Stimulated activated CD4-positive, alpha-beta T cell treated with anti-CD3 and anti-CD28 coated beads, Interleukin-4, amount 100 ng/mL, for 1 hour (primary cell): ENCODE measurements at places on chromosomes 2 and 18.

DNA sequence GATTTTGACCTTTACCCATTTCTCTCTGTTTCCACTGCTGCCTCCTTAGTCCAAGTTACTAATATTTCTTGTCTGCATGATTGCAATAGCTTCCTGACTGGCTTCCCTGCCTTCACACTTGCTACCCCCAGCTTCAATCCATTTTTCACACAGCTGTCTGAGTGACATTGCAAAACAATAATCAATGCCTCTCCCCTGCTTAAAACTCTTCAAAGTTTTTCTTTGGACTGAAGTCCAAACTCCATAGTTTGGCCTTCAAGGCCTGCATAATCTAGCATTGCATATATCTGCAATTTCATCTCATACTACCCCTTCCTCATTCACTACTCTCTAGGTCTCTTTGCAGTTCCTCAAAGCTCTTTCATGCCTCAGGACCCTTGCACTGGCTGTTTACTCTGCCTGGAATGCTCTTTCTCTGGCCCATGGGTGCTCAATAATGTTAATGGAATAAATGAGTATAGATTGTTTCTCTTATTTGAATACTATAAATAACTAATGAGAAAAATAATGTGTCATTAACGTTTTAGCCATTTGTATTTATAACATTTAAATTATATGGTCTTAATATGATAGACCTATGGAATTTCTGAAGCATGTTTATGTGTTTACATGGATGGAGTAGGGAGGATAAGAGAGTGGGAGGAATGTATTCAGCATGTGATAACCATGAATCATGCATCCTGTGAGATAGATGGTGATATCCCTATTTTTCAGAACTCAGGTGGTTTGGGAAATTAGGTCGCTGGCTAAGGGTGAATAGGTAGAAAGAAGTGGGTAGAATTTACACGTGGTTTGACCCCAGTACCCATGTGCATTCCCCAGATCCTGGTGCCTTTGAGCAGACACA is 5.7 kb upstream of the TMEM178A start:
- no peak for DNase-seq

DNA sequence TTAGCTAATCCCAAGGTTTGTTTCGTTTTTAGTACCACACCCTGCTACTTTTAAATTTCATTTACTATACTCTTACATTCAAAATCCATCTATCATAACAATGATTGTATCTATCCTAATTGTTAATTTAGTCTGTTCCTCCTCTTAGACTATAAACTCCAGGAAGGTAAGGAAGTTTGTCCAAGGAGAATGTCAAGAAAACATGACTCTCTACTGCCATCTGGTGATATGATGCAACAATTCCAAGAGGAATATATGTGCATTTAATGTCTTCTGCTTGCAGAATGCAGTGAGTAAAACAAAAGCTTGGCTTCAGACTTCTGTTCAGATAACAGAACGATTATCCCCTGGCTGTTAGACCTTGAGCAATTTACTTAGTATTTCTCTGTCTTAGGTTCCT is 1267.1 kb downstream of the LRP1B start:
- DNase-seq = no peak

DNA sequence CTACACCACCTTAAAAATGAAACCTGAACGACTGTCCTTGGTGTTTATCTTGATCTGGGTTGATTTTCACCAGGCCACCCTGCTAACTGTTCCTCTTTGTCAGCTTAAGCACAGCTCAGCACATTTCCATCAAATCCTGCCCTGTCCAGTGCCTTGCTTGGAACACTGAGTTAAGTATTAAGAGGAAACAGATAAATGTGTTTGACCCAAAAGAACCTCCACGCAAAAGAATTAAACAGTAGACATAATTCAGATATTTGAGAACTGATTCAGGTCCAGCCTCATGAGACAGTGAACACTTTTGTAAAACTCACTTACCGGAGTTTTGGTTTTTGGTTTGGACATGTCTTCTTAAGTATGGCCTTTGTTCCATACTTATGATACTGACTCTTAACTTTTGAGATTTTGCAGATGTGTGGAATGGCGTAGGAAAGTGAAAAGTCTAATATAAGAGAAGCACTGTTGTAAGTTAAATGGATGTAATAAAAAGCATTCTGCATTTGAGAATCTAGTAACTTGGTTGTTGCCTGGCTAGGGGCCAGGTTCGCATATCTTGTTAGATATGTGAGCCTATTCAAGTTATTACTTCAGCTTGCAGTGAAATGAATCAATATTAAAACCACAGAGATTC is 88.9 kb upstream of the SERPINE2 start:
- DNase-seq = no peak

- DNase-seq = no peak
These were observed 107.7 kb downstream of the HDAC4 start for GRCh38 chr2:239292959-239293774.

DNA sequence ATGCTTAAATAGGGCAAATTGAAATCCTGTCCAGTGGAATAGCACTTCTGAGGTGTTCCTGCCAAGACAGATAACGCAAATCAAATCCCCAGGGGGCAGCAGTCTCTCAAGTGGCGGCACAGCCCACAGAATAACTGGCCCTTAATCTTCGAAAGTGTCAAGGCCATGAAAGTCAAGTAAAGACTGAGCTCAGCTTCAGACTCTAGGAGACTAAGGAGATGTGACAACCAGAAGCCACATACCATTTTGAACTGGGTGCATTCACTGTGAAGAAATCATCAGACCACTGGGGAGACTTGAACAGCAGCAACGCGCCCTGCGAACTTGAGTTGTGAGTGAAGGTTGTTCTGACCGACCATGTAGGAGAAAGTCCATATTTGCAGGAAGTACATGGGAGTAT is 66.0 kb upstream of the ASAP2 start:
- no peak for DNase-seq

GRCh38 chr2:120881981-120882788 is 146.5 kb downstream of the GLI2 start:
- DNase-seq = no peak

DNA sequence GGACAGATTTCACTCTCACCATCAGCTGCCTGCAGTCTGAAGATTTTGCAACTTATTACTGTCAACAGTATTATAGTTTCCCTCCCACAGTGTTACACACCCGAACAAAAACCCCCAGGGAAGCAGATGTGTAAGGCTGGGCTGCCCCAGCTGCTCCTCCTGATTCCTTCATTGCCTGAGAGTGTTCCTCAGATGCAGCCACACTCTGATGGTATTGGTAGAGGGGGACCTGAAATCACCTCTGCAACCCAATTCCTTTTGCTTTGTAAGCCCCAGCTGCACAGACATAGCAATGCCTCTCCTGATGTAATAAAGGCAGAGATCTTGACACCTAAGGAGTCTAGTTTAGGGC is 1529.8 kb downstream of the RPIA start:
- DNase-seq = no peak

GRCh38 chr2:24432121-24432520 is 58.9 kb upstream of the NCOA1 start:
- DNase-seq = no peak

DNA sequence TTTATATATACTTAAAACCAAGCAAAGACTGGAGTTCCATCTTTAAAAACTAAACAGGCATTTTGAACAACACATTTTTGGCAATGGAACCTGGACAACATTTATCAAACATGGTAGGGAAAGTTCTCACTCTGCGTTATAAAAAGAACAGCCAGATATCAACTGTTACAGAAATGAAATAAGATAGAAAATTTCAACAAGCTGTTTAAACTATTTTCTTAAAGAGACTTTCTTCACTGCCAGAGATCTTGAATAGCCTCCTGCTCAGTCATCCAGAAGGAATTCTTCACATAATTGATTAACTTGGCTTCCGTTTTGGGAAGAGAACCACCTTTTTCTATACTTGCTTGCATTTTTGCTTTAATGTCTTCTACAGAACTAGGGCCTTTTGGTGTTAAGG is 166.0 kb upstream of the PIK3C3 start:
- DNase-seq = no peak

DNA sequence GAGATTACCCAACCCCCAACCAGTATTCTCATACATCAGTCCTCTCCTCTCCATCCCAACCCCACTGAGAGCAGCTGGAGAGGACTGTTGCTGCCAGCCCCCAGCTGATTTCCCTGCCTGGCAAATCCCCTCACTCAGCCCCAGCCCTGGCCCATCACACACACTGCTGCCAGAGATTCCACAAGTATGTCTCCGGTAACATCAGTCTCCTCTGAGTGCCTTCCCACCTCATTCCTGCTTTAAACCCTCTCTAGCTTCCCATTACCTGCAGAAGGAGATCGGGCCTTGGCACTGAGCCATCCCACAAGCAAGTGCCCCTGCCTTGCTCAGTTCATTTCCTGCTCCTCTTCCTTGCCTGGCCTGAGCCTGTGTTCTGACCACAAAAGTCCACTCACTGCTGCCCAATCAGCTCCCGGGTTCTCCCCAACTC is 50.6 kb upstream of the ZFP36L2 start:
- no peak for DNase-seq

DNA sequence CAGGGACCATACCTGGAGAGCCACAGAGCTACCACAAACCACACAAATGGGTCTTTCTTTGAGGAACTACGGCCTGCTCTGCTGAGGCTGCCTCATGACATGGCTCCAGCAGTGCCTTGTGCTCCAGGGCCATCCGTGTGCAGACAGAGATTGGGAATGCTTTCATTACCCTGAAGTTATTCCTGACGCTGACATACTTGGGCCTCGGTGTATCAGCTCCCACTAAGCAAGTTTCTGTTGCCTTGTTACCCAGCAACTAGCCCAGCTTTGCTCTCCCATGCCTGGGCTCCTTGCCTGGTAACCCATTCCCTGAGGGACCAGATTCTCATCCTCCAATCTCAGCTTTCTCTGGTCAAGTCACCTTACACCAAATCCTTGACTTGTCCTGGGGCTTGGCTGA is 80.3 kb upstream of the FZD7 start:
- DNase-seq = no peak

GRCh38 chr2:147916723-147917122 is 71.9 kb downstream of the ACVR2A start:
- DNase-seq = no peak

GRCh38 chr2:74917702-74918619 is 40.5 kb upstream of the POLE4 start:
- DNase-seq = no peak

- DNase-seq = no peak
These were observed 5.3 kb downstream of the KLF11 start for GRCh38 chr2:10048501-10049171.

GRCh38 chr2:7722212-7722910 is 805.1 kb downstream of the RNF144A start:
- DNase-seq = no peak

- DNase-seq = no peak
These were observed 62.1 kb downstream of the SMAD4 start for GRCh38 chr18:51092117-51092516.

DNA sequence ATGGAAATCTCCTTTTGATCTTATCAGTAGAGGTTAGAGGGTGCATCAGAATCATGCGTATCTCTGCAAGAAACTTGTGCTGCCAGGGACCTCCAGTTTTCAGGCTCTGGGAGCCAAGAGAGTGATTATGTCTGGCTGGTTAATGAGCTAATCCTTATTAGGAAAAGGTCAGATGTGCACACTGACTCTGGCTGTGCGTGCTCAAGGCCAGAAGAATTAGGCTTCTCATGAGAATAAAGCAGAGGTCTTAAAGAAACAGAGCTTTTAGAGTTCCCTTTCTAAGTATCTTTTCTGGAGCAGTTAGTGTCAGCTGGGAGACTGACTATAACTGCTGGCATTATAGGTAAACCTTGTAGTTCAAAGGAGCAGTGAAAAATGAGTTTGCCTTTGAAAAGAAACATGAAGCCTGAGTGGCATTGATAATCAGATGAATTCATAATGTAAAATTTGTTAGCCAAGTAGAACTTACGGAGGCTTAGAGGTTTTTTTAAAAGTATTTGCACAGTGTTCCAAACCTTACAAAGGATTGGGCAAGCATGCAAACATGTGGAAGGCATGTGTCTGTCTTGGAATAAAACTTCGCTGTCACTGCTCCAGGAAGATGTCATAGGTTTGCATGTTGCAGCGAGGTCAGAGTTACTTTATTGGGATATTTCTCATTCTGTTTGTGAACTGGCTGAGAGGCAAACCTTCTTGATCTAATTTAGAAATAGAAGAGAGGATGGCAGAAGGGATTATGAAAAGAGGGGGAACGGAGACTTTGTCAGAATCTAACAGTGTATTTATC is 151.7 kb downstream of the ARHGAP28 start:
- DNase-seq = no peak

- no peak for DNase-seq
These were observed 144.7 kb downstream of the COL6A3 start for GRCh38 chr2:237269138-237269875.

GRCh38 chr2:185316383-185316782 is 422.2 kb upstream of the FSIP2 start:
- DNase-seq = no peak

DNA sequence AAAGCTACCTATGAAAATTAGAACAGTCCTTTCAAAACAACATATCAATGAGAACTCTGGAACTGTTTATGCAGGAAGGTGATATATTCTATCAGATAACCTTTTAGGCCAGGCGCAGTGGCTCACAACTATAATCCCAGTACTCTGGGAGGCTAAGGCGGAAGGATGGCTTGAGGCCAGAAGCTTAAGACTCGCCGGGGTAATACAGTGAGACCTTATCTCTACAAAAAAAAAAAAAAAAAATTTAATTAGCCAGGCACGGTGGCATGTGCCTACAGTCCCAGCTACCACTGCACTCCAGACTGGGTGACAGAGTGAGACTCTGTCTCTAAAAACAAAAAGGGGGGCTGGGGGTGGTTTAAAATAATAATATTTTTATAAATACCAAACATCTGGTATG is 77.9 kb downstream of the OSBPL1A start:
- no peak for DNase-seq

DNA sequence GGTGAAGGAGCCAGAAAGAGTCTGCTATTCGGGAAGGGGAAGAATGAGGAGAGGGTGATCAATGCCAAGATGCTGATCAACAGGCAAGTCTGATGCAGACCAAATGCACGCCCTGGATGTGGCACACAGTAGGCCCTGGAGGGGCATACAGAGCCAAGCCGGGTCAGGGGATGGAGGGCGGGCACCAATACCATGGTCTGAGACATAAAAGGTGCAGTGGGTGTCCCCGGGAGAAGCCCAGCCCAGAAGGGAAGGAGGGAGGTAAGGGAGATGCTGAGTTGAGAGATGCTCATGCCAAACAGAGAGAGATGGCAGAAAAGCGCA is 66.6 kb upstream of the ID2 start:
- no peak for DNase-seq

GRCh38 chr2:127094509-127095366 is 12.2 kb downstream of the BIN1 start:
- DNase-seq = no peak

DNA sequence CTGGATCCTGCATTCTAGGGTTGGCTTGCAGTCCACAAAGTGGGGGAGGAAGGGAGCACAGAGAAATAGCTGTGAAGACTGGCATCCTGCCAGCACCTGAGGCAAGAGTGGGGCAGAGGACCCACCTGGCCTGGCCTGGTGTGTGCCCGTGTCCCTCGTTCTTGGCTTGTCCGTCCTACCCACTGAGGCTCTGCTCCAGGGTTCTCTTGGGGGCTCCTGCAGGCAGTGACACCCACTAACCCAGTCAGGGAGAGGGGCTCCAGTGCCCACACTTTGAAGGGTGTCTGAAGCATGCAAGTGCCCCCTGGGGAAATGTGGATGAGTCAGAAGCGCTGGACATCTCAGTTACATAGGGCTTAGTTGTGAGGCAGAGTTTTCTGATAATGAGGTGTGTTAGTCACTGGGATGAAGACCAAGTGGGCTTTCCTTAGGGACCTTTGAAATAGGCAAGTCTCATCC is 79.4 kb downstream of the SLC4A3 start:
- DNase-seq = no peak

GRCh38 chr2:48434101-48434500 is 95.9 kb upstream of the STON1 start:
- no peak for DNase-seq
